ENCODE measurements at places on chromosomes 11 and 22.

DNA sequence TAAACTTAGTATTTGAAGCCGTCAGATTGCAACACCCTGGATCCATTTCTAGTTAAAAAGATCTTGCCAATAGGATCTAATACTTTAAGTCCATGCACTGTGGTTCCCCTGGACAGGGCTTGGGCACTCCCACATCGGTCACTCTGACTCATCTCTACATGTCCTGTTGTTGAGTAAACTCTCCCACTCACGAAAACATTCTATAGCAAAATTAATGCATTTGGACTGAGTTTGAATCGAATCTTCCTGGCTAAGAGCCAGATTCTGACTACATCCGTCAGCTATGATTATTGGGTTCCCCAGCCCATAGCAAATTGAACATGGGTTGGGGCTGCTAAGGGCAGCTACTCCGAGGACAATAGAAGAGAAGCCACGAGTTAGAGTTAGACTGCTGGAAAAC is 182.1 kb upstream of the SORL1-AS1 start:
- no peak for DNase-seq

GRCh38 chr11:27933992-27934829 is 173.7 kb downstream of the KIF18A start:
- DNase-seq: no peak

GRCh38 chr11:30365793-30366517 is 43.1 kb downstream of the ARL14EP start:
- DNase-seq: no peak

DNA sequence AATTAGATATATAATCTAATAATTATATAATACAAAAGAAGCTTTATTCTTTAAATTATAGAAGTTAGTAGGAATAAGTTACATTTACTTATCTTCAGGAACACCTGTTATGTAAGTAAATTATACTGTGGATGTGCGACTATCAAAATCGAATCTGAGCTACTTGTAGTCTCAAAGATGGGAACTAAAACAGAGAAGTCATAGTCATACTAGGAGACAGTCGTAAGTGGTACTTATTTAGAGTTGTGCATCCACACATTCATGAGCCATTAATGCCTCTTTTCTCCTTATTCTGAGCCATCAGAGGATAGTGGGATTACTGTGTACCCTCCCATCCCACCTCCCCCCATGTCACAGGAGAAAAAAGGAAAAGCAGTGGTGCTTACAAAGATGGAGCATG is 114.4 kb downstream of the CADM1 start:
- DNase-seq: no peak

- DNase-seq: peak; percentile 23
Observed at GRCh38 chr22:27885977-27886842, 32.8 kb downstream of the PITPNB start.

- DNase-seq: peak; percentile 85
Observed at GRCh38 chr11:123741159-123742030, at the start of gene ZNF202. Gene ZNF202, minus strand, starts transcription at chr11:123741660. Its CDS starts 10,772 bp downstream, at chr11:123730888.

DNA sequence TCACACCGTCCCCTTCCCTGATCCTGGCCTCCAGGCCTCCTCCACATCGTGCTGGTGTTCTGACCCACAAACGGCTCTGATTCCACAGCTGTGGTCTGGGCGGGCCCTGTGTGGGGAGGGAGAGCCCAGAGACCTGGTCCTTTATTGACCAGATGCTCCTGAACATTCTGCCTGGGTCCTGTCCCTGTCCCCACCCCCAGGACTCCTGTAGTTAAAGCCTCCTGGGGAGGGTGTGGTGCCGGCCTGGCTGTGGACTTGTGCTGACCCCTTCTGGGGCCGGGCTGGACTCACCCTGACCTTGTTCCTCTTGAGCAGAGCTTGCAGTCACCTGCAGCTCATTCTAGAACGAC is 128.7 kb downstream of the CTTN start:
- no peak for DNase-seq

DNA sequence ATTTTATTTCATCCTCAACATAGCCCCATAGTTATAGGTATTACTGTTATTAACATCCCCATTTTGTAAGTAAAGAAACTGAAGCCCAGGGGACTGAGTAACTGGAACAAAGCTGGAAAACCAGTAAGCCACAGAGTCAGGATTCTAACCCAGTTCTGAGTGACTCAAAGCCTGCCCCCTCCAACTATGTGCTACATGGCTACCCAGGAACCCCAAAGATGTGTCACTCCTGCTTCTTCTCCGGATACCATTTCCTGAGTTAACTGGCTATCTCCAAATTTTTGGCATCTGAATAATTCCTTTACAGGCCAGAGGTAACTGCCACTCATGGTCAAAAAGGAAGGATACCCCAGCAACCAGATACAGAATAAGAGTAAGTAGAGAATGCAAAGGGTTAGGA is 43.6 kb downstream of the TENM4 start:
- no peak for DNase-seq

DNA sequence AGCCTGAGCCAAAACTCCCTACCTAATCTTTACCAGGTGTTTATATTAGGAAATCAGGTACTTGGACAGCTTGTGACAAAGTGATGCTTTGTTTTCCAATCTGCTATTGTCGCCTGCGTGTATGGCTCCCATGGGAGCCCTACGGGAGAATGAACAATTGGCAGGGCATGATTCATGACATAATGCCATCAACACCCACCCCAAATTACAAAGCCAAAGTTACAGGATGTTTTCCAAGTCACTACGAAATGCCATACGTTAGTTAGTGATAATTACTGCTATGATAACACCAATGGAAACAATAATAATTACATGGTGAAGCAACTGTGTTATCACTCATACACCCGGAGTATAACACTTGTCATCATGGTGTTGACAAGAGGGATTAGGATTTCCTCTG is 226.4 kb downstream of the FAM181B start:
- no peak for DNase-seq

GRCh38 chr11:19984048-19984742 is 176.1 kb downstream of the DBX1 start:
- DNase-seq: no peak

GRCh38 chr11:77801477-77801876 is 19.0 kb downstream of the RSF1 start:
- DNase-seq: no peak

DNA sequence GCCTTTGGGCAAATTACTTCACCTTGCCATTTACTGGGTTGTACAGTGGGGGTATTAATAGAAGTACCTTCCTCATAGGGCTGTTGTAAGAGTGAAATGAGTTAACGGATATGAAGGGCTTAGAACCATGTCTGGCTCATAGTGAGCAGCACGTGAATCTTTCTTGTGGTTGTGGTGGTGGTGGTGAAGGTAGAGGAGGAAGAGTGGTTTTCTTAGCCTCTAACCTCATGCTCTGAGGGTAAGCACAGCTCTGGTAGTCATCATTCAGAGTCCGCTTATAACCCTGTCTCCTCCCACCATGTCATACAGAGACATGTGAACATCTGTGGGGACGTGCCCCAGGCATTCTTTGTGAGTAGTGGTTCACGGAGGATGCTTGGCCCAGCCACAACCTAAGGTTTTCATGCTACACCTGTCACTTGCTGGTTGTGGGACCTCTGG is 43.6 kb downstream of the TEAD1 start:
- DNase-seq: no peak

DNA sequence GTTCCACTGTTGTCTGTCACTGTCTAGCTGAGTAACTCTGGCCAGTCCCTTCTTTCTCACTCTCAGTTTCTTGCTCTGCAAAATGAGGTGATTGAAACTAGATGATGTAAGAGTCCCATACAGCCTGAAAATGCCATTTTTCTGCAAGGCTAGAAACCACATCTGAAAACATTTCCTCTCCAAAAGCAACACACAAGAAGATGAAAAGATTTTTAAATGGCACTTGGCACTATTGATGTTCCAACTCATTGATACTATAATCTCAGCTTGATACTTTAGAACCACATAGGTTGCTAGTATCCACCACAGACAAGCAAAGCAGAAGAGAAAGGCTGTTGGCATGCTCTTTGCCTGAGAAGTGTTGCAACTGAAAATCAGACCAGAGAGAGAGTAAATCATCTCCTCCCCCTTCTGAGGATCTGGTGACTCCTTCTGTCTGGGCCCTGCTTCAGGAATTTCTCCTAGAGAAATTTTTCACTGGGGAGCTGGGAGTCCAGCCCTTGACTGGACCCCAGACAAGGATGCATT is 1217.9 kb downstream of the LRRC4C start:
- no peak for DNase-seq

GRCh38 chr22:17695986-17696385 is 57.4 kb downstream of the BCL2L13 start:
- no peak for DNase-seq

DNA sequence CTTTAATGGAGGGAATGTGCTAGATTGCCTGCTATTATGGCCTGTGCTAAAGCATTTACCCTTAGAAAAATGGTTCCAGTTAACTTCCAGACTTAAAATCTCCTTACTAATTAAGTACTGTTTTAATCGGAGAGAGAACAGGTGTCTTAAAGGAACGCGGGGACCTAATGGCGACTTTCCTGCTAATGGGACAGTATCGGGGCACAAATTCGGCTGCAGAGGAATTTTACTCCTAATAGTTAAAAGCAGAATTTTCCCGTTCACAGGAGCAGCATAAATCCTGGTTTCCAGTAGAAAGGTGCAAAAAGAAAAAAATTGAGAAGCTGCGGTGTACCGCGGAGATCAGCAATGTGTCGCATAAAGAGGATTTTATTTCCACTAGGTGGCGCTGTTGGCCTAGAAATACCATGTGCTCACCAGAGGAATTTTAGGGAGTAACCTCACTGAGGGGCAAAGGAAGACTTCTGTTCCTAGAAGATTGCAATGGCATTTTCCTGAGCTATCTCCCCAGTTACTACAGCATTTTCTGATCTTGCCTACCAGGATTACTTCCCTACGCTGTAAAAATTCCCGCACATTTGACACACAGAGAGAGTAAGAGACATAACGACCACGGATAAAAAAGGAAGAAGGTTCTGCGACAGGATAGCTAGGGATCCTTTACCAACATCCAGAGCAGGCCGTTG is 44.5 kb downstream of the ZNF280B start:
- peak; percentile 44 for DNase-seq

DNA sequence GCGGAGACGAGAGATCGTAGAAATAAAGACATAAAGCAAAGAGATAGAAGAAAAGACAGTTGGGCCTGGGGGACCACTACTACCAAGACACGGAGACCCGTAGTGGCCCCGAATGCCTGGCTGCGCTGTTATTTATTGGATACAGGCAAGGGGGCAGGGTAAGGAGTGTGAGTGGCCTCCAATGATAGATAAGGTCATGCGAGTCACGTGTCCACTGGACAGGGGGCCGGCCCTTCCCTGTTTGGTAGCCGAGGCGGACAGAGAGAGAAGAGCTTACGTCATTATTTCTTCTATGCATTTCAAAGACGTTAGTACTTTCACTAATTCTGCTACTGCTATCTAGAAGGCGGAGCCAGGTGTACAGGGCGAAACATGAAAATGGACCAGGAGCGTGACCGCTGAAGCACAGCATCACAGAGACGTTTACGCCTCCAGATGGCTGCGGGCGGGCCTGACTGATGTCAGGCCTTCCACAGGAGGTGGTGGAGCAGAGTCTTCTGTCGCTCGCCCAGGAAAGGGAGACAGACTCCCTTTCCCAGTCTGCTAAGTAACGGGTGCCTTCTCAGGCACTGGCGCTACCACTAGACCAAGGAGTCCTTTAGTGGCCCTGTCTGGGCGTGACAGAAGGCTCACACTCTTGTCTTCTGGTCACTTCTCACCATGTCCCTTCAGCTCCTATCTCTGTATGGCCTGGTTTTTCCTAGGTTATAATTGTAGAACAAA is 24.8 kb downstream of the PPP6R2 start:
- no peak for DNase-seq

DNA sequence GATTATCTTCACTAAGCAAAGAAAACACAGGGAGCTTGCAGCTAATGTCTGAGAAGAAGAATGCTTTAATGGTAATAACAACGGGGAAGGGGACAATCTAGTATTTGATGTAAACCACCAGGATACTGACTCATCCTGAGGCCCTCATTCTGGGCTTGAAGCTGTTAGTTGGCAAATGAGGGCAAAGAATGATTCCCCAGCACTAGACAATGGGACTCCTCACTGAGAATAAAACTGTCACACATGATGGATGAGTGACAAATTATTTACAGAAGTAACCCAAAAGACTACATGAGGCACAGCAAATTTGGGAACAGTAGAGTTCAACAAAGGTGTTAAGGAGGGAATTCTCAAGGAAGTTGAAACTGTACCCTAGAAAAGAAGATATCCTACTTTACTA is 76.3 kb downstream of the FAM168A start:
- DNase-seq: no peak

GRCh38 chr11:112878033-112878601 is 83.1 kb upstream of the NCAM1 start:
- DNase-seq: no peak

DNA sequence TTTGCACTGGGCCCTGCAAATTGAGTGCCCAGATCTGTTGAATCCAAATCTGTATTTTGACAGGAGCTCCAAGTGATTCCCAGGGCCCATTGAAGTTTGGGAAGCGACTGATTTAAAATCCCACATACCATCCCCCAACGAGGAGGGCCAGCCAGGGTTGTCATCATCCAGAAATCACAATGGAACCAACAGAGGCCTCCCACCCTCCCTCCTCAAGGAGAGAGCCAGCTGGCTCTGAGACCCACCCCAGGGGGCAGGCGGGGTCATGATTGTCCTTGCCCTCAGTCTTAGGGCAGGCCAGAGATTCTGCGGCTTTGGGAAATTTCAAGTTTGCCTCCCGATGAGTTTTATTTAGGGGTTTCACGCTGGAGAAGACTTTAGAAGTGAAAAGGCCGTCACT is 358.2 kb downstream of the MN1 start:
- DNase-seq: no peak

GRCh38 chr11:31757260-31757835 is 53.8 kb downstream of the PAX6 start:
- DNase-seq: no peak

- DNase-seq: no peak
Observed at GRCh38 chr11:20599221-20600019, at the start of gene SLC6A5. Gene SLC6A5, plus strand, starts transcription at chr11:20599608. Its CDS starts 65 bp downstream, at chr11:20599673.

DNA sequence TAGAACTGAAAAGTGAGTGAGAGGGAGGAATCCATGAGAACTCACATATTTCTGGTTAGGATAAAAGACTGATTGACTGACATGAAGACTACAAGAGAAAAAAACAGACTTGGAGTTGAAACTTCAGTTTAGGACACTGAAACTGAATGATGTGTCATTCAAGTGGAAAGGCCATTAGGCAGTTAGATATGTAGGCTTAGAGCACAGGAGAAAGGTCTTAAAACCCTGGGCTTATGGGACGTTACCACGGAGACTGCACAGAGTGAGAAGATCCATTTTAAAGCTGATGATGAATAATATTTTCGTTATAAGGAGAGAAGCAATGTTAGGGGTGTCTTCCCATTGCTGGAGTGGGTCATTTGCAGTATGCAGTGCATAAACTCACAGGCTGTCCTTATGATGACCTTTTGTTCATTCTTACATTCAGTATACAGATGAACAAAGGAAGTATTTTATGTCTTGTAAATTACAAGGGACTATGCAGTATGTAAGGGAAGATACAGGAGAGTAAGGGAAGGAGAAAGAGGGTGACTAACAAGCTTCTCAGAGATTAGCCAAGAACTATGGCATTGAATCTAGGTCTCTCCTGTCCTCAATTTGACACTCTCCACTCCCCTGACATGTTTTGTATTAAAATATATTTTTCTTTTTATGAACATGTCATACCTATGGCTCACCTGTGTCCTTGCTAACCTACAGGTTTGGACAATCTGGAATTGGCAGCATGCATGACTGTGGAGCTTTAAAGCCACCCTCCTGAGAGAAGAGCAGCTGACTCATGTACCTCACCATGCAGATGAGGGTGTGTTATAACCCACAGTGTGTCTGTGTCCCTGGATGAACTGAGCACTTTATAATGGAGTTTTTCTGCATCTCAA is 63.7 kb downstream of the MAML2 start:
- no peak for DNase-seq
